CD4-positive, alpha-beta T cell treated with Interferon gamma for 1 hour (primary cell): ENCODE measurements at places on chromosomes 7 and 10.

DNA sequence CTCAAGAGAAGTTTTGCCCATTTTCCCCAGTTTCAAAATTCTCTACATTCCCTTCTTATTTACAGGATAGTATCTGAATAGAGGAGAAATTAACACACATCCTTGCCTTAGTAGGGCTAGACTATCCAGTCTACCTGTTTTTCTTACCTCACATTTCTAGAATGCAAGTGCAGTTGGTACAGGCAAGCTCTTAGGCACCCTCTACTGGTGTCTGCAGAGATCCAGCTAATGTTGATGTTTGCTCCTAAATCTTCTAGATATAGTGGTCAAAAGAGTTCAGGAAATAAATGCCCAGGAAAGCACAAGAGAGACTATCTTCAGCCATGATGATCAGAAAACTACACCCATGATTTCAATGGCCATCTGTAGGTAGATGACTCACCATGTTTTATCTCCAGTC lies 205.3 kb downstream of the HTR7 start:
- no peak for DNase-seq

- DNase-seq: no peak
These were observed 75.7 kb downstream of the DNAJC1 start for GRCh38 chr10:21927631-21928353.

DNA sequence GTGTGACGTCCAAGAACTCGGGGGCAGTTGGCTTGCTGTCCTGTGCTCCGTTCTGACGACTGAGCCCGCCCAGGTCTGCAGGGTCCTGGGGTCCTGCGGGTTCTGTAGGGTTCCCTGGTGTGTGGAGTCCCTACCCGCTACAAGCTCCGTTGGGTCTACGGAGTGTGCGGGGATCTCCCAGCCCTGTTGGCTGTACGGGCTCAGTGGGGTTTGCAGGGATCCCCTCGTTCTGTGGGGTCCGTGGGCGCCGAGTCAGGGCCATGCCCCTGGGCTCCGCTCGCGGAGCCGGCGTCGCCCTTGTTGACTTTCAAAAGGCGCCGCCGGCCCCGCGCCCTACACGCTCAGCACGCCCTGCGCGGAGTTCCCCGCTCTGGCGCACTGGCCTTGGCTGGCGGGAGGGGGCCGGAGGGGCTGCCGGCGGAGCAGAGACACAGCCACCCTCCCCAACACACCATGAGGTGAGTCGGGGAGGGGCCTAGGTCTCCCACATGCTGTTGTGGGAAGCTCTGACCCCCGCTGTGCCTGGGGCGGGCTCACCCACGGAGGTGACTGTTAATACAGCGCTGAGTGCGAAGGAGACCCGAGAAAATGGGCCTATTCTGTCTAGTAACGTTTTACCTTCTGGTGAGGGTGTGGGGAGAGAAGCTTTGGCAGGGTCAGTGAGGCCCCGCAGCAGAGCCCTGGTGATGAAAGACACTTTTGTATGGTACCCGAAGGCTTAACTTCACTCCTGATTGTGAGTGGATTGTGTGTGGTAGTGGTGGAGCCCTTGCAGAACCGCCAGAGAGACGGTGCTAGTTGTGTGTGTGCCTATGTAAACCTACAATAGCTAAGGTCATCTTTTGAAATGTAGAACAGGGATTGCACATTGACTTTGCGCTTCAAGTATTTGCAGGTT lies 8.1 kb downstream of the TASOR2 start:
- DNase-seq: peak; percentile 72

DNA sequence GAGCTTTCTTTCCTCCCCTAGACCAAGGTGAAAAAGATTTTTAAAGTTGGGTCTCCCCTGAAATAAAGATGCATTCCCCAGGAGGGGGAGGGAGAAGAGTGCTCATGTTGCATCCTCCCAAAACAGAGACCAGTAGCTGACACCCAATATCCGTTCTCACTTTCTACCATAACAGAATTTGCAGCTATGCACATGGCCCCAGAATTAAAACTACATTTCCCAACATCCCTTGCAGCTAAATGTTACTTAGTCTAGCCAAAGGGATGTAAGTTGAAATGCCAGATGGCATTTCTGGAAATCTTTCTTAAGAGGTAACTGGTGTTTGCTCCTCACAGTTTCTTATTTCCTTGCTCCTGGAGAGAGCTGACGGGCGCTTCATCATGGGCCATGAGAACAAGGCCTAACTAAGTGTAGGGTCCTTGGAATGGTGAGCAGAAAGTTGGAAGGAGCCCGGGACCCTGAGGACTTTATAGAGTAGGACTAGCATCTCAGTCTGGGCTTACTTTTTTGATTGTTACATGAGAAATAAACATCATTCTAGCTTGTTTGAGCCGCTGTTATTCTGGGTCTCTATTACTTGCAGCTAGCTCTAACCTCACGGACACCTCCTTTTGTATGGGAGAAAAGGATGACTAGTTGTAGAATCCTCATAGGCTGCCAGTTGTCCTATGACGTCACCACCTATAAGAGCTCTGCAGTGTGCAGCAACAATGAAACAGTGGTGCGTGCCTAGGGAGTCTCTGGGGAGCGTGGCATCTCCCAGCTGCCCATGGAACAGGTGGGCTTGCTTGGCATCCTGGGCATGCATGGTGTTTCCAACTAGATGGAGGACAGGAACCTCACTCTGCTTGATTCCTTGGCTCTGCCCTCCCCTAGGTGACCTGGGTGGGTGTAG lies 46.1 kb upstream of the EXOC6 start:
- no peak for DNase-seq

DNA sequence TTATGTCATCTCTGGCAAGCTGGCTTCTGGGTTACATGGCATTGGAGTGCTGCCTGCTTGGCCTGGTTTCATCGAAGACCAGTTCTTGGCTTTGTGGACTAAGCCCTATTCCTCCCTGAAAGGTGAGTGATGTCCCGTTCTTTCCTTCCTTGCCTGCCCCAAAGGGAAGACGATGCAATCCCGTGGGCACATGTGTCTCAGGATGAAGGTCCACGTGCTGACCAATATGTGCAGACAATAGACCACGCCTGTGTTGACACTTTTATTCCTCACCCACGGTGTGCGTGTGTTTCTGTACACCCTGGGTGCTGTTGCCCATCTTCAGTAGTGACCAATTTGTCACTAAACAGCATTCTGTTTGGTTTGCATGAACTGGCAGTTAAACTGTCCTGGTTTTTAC lies 28.6 kb upstream of the SHH start:
- no peak for DNase-seq

- DNase-seq: no peak
These were observed 26.5 kb upstream of the C10orf71 start for GRCh38 chr10:49272251-49273081.

- DNase-seq: no peak
These were observed 82.9 kb downstream of the DNAJC1 start for GRCh38 chr10:21920633-21921032.

DNA sequence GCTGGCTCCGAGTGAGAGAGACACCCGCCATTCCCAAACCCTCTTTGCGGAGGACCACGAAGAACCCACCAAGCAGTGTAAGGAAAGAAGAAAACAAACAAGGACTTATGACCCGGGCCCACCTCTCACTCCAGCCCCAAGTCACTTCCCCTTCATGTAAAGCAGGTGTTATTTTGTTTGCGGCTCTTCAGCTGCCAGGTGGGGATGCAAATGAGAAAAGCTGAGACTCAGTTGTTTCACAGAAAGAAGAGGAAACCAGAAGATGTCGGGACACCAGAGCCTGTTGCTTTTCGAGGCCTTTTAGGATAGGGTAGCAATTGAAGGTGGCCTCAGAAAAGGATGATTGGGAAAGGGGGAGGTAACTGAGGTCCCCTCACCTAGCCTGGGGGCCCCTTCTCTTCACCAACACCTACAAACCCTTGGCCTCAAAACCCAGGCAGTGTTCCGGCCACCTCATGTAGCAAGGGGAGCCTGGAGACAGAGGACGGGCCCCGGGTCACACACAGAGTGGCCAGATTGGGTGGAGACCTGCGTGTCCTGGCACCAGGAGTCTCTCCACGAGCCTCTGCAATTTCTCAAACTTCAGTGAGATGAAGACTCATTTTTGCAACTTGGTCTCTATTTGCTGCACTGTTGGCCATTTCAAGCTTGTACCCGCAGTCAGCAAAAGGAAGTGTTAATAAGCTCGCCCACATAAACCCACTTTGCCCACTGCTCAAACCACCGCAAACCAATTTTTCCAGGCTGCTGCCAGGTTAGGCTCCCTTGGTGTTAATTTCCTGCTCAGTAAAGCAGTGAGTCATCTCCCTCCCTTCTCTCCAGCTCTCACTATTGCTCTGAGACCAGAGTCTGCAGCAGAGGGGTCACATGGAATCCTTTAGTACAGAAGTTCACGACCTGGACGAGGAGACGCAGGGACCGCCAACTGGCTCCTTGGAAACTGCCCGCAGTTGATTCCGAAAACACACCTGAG lies 45.5 kb downstream of the AOC1 start:
- DNase-seq: no peak

DNA sequence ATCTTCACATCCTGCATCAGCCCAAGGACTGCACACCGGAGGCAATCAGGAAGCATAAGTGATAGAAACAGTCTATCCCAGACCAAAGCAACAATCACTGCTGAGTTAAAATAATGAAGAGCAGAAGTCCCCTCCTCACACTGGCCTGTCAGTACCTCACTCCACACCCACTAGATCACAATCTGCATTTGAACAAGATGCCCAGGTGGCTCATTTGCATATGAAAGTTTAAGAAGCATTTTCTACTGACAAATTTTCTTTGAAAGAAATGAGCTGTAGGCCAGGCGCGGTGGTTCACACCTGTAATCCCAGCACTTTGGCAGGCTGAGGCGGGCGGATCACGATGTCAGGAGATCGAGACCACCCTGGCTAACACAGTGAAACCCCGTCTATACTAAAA lies 77.4 kb downstream of the CUL2 start:
- no peak for DNase-seq

DNA sequence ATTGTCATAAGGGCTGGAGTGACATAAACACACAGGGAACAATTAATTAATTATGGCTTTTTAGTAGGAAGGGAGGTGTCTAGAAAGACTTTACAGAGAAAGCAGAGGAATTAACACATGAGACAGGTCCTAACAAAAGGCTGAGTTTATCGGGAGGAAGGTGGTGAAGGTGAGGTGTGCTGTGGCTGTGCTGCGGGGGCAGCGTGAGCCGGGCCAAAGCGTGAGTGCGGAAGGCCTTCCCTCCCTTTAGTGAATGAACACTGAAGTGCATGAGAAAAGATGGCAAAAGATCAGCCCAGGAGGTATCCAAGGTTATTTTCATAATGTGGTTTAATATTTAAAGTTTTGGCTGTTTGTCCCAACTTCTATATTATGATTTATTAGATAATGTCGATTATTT lies 243.4 kb upstream of the PLXNA4 start:
- DNase-seq: no peak

DNA sequence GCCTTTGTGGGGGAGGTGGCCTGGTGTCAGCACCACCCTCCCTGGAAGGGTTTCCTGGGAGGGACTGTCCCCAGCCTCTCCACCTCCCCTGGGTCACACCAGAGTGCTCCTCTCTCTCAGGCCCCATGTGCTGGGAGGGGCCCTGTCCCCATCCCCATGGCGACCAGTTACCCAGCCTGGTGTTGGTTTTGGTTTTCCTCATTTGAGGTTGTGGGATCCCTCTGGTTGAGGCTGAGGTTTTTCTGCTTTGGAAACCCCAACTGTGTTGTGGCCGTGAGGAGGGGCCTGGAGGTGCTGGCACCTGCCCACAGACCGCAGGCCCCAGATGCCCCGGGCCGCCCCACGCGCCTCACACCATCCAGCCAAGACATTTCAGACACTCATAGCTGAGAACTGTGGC lies 106.3 kb downstream of the GRK5 start:
- peak; percentile 65 for DNase-seq

DNA sequence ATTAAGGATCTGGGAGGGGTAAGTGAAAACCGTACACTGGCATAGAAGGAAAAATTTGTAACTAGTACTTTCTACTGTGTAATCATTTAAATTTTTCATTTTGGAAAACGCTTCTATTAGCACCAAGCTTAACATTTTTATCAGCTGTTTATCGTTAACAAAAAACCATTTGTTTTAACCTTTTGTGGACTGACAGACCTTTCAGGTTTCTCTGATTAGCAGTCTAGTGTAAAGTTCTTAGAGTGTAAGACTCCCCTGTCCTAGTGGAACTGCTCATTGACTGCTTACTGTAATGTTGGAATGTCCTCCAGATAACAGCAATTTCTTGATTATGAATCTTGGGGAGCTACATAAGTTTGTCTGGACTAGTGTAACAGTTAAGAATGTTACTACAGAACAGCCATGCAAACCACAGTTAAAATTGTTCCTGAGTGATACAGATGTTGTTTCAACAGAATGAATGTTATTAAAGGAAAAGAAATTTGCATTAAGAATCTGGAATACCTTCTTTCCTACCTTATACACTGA lies 2.0 kb downstream of the DBF4 start:
- DNase-seq: no peak

GRCh38 chr10:59279476-59279875 lies 82.9 kb downstream of the FAM13C start:
- DNase-seq: no peak

DNA sequence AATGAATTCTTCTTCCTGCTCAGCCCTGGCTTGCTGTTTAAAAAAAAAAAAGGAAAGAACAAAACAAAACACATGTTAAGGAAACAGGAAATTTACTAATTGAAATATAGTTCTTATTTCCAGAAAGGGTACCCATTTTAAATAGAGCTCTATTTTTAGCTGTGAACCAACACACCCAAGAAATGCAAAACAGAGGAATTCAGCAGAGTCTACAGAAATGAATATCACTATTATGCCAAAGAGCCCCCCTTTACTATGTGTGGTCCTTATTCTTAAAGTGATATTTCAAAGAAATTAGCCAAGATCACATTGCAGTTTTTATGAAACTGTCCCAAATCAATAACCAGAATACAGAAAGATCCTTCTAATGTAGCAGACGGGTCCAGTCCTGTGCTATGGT lies 53.7 kb downstream of the CCDC6 start:
- DNase-seq: no peak

GRCh38 chr7:112866424-112866823 lies 76.2 kb upstream of the TMEM168 start:
- no peak for DNase-seq

GRCh38 chr10:117677239-117677638 lies 134.7 kb downstream of the EMX2 start:
- no peak for DNase-seq

- DNase-seq: no peak
These were observed 178.3 kb upstream of the KLF14 start for GRCh38 chr7:130912082-130912861.

DNA sequence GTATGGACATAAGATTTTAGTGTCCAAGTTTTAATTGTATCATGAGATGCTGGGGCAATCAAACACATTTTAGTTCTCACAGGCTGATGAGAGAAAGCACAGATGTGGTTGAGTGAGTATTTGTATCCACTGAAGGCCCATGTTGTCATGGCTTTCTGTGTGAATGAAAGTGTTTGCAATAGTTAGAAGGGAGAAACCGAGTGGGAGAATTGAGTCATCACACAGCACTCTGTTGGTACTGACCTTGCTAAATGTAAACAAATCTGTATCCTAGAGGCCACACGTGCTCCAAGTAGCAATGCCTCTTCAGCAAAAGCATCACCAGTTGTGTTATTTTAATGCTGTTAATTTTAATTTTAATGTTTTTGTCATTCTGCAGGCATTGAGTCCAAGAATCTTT lies 121.2 kb downstream of the EMX2 start:
- no peak for DNase-seq

- peak; percentile 72 for DNase-seq
These were observed 8.3 kb downstream of the PCBD1 start for GRCh38 chr10:70880077-70880534.
